Stimulated activated CD4-positive, alpha-beta T cell treated with anti-CD3 and anti-CD28 coated beads, Interleukin-12 subunit alpha, Interleukin-12 subunit beta, amount 100 ng/mL, for 24 hours (primary cell): ENCODE measurements at places on chromosomes 11 and 22.

- DNase-seq: no peak
These were observed 115.3 kb downstream of the TRIM29 start for GRCh38 chr11:120022617-120023016.

- no peak for DNase-seq
These were observed 235.6 kb downstream of the FAT3 start for GRCh38 chr11:92460213-92460612.

DNA sequence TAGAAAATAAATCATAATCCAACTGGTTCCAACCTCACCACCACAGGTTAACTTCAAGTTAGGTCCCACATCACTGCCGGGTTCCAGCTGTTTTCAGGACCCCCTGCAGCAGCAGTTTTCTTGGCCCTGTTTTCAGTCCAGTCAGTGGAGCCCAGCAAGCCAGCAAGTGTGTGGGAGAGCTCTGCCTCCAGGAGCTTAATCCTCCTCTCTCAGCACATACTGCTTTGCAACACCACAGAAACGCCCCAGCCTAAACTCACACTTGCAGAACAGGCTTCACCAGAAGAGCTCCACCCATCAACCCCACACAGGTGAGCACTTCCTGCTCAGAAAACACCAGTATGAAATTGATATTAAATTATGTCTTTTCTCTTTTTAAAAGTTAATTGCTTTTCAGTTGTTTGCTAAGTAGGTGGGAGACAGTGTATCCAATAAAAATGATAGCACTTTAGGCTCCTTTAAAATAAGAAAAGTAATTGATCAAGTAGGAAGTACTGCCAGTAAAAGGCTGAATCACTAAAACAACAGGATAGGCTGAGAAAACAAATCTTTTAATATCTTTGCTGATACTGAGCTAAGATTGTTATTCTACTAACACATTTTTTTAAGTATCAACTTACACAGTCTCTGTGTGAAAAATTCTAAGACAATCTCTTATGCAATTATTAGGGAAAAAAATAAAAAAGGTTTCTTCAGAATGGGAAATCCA is 81.5 kb upstream of the TP53AIP1 start:
- DNase-seq: no peak

DNA sequence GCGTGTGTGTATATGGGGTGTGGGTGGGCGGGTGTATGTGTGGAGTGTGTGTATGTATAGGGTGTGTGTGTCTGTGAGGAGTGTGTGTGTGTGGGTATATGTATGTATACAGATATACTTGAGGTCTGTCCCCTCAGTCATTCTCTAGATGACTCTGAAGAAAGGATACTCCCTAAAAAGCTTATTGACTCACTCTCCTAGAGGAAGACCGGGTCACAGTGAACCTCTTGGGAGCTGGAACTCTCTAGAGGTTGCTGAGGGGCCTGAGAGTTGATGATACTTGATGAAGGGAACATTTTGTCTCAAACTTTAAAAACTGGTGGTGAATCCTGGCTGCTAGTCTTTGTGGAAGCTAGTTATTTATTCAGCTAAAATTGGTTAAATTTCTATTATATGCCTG is 15.1 kb downstream of the STX3 start:
- DNase-seq: no peak

- no peak for DNase-seq
These were observed 202.6 kb upstream of the TMEM45B start for GRCh38 chr11:129613071-129613470.

DNA sequence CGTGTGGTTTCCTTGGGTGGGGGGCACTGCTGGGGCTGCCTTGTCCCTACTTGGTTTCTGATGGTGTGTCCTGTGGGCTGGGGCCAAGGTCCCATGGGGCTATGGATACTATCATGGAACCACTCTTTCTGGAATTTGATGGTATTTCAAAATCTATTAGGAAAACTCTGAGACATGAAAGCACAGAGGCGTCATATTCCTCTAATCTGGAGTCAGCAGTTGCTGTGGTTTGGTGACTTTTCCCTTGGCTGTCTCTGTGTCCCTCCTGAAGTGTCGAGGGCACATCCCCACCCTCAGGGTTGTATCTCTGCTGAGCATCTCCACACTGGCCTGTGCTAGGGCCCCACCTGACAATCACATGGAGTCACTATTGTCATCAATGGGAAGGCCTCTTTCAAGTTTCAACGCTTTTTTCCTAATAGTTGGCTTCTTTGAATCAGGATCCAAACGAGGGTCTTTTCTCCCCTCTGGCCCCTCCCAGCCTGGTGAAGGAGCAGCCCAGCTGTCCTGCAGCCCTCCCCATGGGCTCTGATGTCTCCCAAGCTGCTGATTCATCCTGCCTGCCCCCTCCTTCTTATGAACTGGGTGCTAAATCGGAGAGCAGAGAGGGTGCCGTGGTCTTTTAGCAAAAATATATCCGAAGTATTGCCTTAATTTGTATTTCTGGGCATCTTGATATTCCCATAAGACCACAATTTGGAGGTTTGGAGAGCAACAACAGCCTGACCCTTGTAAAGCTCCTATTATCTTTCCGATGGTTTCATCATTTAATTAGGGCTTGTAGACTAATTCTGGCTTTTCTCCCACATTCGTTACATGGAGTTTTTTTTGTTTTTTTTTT is 38.5 kb downstream of the MED15 start:
- no peak for DNase-seq

DNA sequence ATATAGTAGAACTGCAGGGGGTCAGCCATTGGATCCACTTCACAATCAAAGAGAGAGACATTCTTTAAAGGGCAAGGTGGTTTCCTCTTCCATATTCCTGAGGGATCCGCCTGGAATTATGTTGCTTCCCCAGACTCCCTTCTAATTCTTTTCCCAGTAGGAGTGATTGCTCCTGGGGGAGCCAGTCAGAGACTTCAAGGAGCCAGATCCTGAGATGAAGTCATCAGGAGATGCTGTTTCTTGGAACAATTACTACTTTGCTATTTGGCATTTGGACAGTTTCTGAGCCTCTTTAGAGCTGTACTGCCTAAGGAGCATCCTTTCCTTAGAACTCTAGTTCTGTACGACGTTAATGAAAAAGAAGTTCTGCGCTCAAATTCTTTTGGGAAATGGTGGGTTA is 1.9 kb upstream of the OR9Q2 start:
- no peak for DNase-seq

- no peak for DNase-seq
These were observed 77.0 kb upstream of the SLC25A18 start for GRCh38 chr22:17486313-17486712.

- DNase-seq: no peak
These were observed 30.0 kb upstream of the RAB39A start for GRCh38 chr11:107898270-107898669.

GRCh38 chr11:86816251-86816726 is 15.9 kb downstream of the PRSS23 start:
- no peak for DNase-seq

DNA sequence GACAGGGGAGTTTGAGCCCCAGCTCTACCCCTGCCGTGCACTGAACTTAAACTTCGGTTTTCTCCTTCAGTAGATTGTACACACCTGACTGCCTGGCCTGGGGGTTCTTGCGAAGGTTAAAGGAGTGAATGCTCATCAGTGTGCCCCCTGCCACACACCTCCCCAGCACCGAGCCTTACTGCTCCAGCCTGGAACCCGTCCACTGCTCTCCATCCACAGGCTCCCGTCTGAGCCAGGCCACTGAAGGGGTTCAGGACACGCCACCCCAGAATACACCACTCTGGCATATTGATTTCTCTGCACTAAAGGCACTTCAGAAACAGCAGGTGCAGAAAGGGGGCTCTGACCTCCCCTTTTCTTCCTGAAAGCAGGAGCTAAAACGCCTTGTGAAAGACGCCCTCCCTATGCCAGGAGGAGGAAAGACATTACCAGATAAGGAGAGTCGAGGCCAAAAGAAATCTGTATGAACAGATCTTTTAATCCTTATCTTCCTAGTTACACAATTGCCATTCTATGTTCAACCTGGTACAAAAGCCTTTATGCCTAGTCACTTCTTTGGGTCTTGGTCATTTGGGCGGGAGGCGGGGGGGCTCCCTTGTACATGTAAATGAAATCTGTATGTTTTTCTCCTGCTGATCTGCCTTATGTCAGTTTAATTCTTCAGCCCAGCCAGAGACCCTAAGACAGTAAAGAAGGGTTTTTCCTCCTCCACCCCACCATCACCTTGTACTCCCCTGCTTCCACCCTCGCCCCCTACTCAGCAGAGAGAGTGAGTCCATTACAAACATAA is 1.9 kb upstream of the SSTR3 start:
- DNase-seq: no peak

DNA sequence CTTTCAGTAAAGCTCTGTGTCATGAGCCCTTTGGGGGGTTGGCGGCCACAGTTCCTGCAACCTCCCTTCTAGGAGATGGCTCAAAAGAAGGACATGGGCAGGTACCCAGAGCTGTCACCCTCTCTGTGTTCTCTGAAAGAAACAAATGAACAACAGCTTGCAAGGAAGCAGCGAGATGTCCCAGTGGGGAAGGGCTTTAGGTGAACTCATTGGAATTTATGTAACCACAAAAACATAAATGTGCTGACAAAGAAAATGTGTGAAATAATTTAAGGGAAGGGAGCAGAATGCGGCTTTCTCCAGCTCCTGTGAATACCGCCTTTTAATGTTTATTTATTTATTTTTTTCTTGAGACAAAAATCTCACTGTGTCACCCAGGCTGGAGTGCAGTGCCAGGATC is 3.3 kb downstream of the PARVG start:
- no peak for DNase-seq

DNA sequence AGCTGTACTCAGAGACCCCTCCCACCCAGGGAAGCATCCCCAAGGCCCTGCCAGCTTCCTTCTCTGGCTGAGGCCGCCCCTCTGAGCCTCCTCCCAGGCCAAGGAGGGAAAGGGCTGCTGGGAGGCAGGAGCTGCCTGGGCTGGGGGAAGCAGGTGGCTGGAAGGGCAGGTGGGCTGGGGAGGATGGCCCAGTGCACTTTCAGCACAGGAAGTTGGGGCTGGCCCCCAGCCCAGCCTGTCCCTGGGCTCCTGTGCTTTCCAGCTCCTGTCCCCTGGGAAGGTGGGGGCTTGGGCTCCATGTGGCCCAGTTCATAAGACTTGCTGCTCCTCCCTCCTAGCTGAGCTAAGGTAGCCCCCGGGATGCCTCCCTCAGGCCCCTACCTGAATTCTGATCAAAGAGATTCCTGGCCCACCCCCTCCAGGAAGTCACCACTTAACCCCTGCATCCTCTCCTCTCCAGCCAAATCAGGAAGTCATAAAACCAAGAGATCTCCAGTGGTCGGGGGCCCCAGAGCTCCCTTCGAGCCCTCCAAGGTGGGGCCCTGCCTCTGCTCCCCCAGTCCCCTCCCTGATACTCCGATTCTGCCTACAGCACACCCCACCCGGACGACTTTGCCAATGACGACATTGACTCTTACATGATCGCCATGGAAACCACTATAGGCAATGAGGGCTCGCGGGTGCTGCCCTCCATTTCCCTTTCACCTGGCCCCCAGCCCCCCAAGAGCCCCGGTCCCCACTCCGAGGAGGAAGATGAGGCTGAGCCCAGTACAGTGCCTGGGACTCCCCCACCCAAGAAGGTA is 4.9 kb downstream of the PPP1CA start:
- no peak for DNase-seq

- DNase-seq: peak; percentile 59
These were observed 2.5 kb upstream of the IGLL5 start for GRCh38 chr22:22884888-22885840.

DNA sequence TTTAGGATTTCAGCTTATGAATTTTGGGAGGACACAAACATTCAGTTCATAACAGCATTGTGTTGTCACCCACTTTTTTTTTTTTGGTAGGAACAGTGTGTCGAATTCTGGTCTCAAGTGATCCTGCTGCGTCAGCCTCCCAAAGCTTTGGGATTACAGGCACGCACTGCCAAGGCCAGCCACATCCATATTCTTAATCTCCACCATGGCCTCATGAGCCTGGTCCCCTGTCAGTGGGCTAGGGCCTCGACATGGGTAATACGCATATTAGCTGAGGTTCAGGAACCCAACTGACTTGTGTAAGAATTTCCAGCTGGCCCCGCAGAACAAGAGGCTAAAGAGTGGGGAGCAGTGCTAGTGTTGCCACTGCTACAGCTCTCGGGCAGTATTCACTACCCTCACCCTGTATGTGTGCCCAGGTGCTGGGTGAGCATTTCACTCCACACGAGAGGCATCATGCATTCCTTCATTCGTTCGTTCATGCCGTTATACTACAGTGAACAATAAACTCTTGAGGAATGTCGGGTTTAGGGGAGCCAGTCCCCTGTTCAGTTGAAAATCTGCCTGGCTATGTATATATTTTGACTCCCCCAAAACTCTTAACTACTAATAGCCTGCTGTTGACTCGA is 5.2 kb upstream of the VPREB1 start:
- DNase-seq: no peak

DNA sequence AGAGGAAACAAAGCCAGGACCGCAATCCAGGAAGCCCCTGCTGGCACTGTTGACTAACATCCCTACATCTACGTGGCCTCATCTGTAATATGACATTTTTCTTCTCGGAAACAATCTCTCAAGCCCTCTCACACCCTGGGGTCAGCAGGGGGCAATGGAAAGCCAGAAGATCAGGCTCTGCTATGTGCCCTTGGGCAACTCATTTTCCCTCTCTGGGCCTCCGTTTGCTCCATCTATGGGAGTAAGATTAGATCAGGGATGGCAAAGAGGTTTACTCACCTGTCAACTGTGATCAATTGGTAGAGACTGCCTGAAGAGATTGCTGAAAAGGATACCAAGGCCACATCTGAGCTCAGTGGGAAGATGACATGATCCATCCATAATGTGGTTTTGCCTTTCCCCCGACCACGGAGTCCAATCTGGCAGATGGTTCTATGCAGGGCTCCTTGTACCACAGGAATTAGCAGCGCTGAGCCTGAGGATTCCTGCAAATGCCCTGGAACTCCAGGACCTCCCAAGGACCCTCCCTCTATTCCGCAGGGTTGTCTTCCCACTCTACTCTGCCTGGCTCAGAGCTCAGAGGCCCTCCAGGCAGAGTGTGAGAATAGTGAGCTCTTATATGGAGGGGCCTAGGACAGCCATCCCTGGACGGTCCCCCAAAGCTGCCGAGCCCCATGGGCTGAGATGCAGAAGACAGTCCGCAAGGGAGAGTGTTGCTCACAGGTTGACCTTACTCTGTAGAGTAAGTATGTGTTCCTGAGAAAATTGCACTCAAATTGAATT is 66.1 kb downstream of the CHST1 start:
- DNase-seq: no peak

DNA sequence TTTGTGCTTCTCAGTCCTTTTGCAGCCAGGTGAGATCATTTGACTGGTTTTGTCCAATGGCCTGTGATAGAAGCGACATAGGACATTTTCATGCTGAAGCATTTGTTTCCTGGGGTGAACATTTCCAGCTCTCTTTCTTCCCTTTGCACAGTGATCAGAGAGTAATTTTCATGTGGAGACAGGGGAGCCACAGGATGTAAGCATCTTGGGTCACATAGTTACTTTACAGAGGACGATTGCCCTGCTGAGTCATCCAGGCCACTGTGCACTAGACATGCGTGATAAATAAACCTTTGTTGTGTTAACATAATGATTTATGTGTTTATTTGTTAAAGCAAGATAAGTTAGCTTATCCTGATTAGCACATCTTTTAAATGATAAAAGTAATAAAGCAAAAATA is 263.5 kb upstream of the CCDC179 start:
- DNase-seq: no peak

GRCh38 chr11:126817523-126818450 is 182.8 kb downstream of the KIRREL3 start:
- no peak for DNase-seq
